Inflammatory macrophage (primary cell): ENCODE measurements at places on chromosomes 7 and 10.

- DNase-seq = no peak
These were observed 13.8 kb downstream of the SUFU start for GRCh38 chr10:102517553-102517952.

- peak; percentile 64 for DNase-seq
These were observed 50.5 kb upstream of the TCF7L2 start for GRCh38 chr10:112899391-112900065.

GRCh38 chr7:69739931-69740431, 141.7 kb downstream of the AUTS2 start:
- no peak for DNase-seq

GRCh38 chr7:52862321-52862720, 173.1 kb upstream of the POM121L12 start:
- DNase-seq = no peak

- peak; percentile 82 for DNase-seq
These were observed 12.0 kb upstream of the MARVELD1 start for GRCh38 chr10:97701438-97702069.

DNA sequence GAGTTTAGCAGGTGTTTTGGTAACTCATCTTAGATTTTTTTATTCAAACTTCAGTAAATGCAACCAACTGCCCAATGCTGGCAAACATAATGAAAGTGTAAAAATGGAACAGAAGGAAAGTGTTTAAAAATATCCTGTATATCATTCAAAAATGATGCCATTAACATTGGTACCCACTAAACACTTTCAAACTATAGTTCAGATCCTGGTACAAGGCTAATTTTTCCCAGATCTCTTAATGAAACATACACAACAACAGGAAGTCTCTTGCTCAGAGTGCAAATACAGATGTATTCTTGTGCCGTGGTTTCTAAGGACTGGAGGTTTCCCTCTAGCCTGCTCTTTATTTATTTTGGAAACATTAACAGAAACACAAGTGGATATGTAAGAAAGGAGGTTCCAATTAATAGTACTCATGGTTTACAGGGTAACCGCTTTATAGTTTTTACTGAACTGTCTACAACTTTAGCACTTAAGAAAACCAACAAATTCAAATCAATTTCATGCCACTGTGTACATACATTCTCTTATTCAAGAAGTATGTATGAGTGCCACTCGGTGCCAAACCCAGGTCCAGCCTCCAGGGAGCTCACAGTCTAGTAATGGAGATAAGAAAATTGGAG, 176.0 kb upstream of the AKR1E2 start:
- no peak for DNase-seq

DNA sequence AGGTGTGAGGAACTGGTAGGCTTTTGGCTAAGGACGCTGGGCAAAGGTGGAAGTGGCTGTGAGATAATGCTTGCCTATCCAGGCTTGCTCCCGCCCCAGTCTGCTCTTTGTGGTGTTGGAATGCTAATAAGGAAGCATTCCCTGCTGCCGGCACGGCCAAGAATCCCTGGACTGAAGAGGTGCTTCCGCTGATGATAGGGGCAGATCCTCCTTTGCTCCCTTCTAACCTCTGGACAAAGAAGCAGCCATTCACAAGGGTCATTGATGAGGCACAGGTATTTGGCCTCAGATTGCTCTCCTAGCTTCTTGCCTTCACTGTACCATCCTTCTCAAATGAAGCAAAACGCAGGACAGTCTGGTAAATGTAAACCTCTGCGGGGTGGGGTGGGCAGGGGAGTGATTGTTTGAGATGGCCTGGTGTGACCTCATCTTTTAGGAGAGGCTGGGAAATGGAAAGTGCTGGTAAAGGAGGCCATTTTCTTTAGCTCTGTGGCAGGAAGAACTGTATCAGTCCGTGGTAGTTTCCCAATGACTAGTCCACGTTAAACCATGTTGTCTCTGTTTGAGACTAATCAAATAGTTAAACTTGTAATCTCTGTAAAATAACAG, 1.7 kb downstream of the PGAM1 start:
- DNase-seq = peak; percentile 16

DNA sequence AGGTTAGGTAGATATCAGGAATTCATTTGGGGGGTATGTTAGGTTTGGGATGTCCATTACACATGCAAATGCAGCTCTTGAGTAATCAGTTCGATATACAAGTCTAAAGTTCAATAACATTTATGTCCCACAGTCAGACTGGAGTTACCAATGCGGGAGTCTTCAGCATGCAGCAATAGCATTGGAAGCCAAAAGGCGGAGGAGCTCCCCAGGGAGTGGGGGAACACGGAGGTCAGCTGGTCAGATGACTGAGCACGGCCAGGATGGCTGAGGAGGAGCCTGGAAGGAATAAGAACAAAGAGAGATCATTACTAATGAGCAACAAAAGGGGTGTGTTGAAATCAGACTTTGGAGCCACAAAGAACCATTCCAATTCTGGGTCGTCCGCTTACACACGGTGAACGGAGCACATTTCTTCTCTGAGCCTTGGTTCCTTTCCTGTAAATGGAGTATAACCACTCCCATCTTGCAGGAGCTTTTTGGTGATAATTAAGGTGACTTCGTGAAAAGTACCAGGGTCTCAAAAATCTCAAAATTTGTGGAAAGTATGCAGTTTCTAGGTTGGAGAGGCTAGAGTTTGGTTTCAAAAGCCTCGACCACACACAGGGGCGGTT, 478 bp upstream of the ZNF22 start:
- DNase-seq = peak; percentile 52

DNA sequence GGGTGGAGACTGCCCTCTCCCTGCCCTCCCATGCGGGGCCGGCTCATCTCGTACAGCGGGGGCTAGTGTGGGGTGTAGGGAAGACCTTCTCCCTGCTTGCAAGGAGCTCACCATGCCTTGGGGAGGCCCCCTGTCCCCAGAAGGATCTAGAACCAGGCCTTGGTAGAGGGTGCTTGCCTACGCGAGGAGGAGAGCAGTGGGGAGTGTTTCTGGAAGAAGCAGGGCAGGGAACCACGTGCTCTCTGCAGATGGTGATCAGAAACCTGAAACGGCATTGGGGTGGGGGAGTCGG, 2.7 kb downstream of the MAFK start:
- DNase-seq = no peak

DNA sequence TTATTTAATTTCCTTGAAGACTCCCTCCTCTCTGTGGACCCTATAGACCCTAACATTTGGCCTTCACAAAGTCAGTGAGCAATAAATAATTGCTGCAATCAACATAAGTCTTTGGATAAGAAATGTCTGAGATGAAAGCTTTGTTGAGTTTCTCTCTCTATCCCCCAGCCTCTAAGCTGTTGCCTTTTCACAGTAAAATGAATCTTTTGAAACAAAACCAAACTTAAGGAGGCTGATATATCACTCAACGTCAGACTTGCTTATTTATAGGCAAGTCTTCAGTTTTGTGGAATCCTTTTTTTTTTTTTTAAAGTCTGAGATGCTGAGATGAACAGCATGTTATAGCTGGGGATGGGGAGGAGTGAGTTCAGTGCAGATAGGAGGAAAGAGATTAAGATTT, 10.0 kb downstream of the CPED1 start:
- no peak for DNase-seq

- DNase-seq = no peak
These were observed 67.6 kb downstream of the CDK6 start for GRCh38 chr7:92768501-92769393.

- DNase-seq = no peak
These were observed 120.2 kb downstream of the SORBS1 start for GRCh38 chr10:95440756-95441546.

DNA sequence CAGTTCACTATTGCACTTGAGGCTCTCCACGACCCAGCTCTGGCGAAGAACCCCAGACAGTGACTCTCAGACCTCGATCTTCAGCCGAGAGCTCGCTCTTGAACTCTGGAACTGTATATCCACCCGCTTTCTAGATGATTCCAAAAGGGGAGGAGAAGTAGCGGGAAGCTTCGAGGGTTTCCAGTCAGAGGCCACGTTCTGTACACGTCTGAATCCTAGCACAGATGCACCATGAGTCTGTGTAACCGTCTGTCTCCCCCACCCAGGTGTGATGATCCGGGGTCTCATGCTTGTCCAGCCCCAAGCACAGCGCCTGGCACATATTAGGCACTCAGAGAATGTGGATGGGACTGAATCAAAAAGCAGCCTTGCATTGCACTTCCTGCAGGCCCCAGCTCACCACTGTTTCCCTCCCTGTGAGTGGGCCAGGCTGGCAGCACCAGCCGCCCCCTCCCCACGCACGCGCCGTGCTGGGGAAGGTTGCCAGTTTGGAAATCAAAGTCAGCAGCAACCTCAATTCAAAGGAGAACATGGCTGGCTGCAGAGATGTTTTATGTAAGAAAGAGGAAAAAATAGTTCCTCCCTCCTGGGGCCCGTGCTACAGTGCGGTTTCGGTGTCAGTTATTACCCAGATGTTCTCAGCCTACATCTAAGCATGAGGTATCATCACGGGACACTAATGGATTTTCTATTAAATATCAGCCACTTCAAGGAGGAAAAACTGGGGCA, 5.7 kb downstream of the GRID2IP start:
- peak; percentile 81 for DNase-seq

DNA sequence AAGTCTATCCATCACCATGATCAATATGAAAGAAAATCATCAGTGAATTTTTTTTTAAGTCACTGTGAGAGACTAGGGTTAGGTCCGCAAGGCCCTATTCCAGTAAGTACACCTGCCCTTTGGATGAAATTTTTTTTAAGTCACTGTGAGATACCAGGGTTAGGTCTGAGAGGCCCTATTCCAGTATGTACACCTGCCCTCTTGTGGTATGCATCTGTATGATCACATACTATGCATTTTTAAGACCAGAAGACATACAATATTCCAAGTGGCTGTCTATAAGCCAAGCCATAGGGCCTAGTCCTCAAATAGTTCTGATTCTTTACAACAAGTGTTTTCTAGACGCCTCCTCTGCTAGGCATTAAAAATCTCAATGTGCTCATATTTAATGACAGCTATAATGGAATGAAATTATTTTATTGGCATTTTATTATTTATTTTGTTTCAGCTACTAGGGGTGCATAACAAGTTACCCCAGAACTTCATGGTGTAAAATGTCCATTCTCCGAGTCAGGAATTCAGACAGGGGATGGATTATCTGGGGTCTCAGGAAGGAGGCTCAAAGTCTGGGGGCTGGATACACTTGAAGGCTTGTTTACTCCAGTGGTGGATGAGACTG, 53.1 kb downstream of the TEX36 start:
- no peak for DNase-seq
